GM19239 (cell line): ENCODE measurements at places on chromosomes 16 and 17.

DNA sequence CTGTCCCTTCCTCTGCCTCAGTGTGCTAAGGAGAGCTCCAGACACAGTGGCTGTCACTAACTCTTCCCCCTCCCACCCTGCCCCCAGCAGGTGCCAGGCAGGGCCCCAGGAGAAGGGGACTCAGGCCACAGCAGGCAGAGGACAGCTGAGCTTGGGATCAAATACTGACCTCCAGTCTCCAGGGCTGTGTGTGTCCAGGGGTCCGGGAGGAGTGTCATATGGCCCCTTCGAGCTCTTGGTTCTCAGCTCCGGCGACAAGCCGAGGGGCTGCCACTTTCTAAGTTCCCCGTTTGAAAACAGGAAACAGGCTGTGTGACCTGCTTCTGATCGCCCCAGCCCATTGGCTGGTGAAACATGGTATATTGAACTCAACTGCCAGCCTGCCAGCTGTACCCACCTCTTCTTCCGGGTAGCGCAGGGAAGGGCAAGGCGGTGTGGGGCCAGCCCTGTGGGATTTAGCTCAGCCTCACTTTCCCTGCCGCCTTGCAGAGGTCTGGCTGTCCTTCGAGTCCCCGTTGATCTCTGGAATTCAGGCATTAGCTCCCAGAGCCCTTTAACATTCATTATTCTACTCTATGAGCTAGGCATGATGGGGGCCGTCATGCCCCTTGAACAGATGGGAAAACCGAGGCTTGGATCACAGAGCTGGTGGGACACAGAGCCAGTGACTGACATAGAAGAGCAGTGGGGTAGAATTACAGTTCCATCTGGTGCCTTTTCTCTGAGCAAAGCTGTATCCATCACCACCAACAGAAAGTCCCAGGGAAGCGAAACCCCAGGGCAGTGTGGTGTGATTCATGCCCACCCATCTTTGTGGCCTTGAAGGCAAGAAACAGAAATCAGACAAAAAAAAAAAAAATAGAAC, at the start of gene SNX20:
TSS of gene SNX20 (minus strand) at position 292 of the 865 bp plus-strand sequence. CDS start 3,786 bp downstream, outside the sequence.
- peak; percentile 68 for DNase-seq

- peak; percentile 99 for DNase-seq
Measured at GRCh38 chr17:79087428-79088143, 13.0 kb downstream of the ENGASE start.

GRCh38 chr16:51056331-51056730, 94.7 kb downstream of the SALL1 start:
- DNase-seq: no peak

- no peak for DNase-seq
Measured at GRCh38 chr16:11276896-11277593, 765 bp upstream of the PRM2 start.

DNA sequence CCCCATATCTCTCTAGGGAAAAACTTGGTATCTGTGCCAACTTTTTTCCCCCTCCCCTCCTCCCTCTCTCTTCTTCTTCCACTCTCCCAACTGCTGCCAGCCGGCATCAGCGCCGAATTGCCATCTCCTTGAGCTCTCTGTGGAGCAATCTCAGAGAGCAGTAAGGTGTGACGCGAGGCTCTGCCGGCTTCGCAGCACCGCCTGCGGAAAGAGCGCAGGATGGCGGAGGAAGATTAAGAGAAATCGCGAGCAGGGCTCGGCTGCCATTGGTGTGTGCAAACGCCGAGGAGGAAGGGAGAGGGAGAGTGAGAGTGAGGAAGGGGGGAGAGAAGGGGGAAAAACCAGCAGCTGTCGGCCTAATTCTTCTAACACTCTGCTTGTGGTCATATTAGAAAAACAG, 44.2 kb downstream of the NEUROD2 start:
- no peak for DNase-seq

DNA sequence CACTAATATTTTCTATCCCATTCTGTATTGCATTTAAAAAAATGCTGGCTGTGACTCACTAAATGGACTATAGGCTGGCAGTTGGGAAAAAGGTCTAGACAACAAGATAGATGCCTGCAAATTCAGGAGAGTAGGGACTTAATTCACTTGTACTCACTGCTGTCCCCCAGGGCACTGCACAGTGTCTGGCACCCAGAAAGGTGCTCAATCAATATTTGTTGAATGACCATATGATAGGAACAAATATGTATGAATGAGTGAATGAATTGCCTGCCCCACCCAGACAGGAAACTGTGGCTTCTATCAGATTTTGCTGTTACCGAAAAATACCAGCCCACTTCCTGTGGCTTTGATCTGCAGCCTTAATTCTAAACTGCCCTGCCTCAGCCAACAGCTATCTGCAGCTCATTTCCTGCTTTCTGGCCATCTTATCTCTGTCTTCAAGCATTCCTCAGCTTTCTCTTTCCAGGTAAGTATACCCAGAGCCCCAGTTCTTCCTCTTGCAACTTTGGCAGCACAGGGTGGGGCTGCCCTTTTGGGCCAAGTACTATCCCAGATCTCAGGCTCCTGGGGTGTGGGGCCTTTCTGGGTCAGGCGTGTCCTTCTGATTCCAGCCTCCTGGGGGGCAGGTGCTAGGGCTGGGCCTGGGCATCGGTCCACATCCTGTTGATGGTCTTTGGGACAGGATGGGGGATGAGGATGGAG, 15.3 kb upstream of the TNS4 start:
- peak; percentile 72 for DNase-seq

GRCh38 chr17:66830451-66830850, 4.5 kb upstream of the CACNG5 start:
- no peak for DNase-seq

DNA sequence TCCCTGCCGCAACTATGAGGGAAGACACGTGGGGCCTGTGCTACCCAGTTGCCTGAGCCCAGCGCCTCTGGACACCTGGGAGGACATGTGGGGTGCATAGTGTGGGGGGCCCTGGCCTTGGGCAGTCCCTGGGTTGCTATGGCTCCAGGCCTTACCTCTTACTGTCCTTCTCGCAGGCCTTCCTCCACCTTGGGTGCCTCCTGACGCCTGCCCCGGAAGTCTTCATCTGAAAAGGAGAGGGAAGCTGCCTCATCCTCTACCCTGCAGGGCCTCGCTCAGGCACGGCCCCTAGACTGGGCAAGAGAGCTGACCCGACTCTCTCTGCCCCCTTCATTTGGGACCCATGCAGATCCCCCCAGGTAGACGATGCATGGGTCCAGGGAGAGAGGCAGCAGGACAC, 16.5 kb upstream of the MRPS23 start:
- DNase-seq: no peak

GRCh38 chr16:5031601-5032000, 2.1 kb downstream of the NAGPA start:
- DNase-seq: no peak

DNA sequence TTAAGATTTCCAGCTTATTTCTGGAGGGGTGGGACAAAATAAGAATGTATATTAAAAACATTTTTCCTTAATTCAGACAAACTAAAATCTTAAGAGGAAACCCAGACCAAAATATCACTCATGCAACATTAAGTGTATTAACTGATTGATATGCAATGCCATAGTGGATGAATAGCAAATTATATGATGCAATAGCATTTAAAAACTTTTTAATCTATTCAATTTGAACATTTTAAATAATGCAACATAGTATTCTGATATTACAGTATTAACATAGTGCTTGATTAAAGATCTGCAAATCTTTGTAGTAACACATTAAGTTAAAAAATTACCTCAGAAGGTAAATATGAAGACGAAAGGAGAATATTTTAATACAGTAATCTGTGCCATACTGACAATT, 15.3 kb upstream of the INTS2 start:
- no peak for DNase-seq

GRCh38 chr16:12613131-12613991, 190.3 kb downstream of the CPPED1 start:
- peak; percentile 17 for DNase-seq

- DNase-seq: no peak
Measured at GRCh38 chr16:22624800-22625533, 114.3 kb downstream of the NPIPB5 start.

GRCh38 chr16:49560004-49560830, 186.6 kb downstream of the C16orf78 start:
- DNase-seq: no peak

GRCh38 chr16:21952040-21952792, 945 bp upstream of the UQCRC2 start:
- peak; percentile 19 for DNase-seq

DNA sequence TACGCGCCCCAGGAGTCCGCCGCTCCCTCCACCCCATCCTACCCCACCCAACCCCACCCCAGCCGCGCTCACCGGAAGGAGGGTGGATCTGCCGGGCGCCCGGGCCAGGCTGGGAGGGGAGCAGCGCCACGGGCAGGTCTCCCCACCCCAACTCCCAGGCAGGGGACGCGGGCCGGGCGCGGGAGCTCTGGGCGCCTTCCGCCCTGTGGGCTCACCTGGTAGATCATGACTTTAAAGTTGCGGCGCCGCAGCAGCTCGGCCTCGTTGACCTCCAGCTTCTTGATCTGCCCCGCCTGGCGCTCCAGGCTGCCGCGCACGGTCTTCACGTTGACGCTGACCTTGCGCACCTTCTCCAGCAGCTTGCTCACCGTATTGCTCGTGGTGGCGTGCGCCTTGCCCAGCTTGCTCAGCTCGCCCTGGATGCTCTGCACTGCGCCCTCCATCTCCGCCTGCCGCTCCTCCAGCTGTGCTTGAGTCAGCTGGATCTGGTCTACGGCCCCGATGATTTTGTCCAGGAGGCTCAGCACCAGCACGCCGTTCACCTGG, 571 bp downstream of the CAVIN1 start:
- no peak for DNase-seq

- DNase-seq: no peak
Measured at GRCh38 chr17:17382971-17383370, 79.8 kb downstream of the NT5M start.

- DNase-seq: no peak
Measured at GRCh38 chr16:17970816-17971331, 365.7 kb downstream of the NPIPA8 start.

GRCh38 chr16:27991876-27992275, 71.6 kb downstream of the GSG1L start:
- DNase-seq: no peak

GRCh38 chr16:51050377-51050706, 100.7 kb downstream of the SALL1 start:
- DNase-seq: no peak

DNA sequence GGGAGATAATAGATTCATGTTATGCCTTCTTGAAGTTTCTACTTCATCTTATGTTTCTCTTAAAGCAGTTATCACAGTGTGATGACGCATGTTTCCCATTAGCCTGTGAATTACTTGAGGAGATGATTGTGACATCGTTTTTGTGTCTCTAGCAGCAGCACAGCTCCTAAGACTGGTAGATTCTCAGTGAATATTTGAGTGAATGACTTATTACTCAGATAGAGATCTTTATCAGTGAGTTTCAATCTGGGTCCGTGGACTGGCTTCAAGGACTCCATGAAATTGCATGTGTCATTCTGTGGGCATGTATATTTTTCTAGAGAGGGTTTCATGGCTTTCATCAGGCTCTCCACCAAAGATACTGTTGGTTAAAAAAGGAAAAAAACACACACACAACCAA, 29.9 kb downstream of the YPEL2 start:
- no peak for DNase-seq

GRCh38 chr17:6066183-6066948, 3.8 kb upstream of the WSCD1 start:
- no peak for DNase-seq

DNA sequence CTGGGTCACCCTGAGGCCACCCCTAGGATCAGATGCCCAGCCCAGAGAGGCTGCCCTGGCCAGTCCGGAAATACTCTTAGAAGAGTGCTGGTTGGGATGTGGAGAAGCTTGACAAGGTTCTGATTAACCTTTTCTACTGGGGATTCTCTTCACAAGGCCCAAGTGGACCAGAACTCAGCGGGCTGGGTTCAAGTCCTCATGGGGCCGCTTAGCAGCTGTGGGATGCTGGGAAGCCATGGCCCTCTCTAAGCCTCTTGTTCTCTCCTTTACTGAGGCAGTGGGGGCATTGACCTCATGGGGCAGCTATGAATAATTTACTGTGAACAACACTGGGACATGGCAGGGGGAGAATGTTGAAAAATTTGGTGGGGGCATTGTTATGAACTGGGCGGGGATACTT, 92.8 kb downstream of the CYLD start:
- no peak for DNase-seq

GRCh38 chr17:80026359-80027042, 9.2 kb downstream of the TBC1D16 start:
- no peak for DNase-seq

DNA sequence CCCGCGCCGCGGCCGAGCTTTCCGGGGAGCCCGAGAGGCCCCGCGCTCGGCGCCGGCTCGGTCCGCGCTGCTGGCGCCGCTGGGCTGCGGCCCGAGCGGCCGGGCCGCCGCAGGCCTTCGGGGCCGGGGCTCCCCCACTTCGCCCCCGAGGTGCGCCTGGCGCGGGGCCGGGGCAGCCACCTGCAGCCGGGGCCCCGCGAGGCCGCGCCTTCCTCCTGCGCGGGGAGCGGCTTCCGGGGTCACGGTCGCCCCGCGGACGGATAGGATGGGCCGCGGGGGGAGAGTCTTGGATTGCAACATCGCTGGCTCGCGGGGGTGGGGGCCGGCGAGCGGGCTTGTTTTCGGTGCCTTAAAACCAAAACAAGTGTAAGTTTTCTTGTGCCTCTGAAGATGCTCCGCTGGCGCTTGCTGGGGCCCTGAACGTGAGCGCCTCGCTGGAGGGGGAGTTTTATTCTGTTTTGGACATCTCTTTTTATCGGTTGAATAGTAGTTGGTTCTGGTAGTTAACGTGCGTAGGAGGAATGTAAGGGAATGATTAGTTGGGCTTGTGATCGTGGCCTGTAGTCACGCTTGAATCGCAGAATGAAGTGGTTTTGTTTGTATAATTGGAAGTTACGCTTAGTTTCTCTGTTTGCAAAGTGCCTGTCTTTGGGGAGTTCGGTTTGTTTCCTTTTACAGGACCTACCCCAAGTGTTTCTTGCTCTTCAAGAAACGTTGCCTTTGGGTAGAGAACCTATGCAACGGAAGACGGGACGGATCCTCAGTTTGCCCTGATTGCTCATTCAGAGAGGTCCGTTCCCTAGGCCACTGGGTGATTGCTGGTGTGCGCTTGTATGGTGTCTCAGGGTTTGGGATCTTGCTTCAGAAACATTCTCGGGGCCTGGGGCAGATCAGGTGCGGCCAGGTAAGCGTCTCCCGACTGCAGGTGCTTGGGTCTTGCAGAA, 724 bp downstream of the UBE2I start:
- peak; percentile 60 for DNase-seq

DNA sequence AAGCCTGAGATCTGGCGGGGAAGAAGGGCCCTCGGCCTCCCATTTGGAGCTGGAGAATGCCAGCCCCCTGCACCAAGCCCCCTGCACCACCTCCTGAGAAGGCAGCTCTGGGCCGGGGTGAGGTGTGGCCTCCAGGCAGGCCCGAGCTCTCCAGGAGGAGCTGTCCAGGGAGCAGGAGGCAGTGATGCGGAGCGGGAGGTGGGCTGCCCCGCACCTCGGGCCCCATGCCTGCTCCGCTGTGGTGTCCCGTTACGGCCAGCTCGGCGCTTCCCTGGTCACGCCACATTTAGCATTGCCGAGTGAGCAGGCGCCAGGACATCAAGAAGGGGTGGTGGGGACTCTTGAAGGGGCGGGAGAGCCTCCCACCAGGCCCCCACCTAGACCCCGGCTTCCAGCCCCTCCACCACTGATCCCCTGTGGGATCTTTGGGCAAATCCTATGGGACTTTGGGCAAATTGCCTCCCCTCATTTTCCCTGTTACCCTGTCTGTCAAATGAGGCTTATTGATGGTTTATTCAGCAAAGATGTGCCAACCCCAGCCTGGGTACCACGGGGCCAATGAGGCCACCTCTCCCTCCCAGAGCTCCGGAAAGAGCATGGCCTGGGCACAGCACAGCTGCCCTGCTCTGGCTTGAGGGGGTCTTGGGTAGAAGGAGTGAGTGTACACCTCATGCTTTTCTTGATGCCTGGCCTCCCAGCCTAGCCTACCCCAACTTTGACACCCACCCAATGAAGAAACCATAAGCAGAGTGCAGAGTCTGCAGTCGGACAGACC, 15.3 kb downstream of the FOXN1 start:
- DNase-seq: no peak
